Forelimb muscle (tissue), 1 donor: ENCODE measurements at places on chromosomes 11 and 22. TPM values are rescaled to one million over a fixed set of nuclear protein-coding genes. Genes with fewer than 3 reads are reported as not detected.

- no peak for DNase-seq
These were observed 61.0 kb upstream of the TTC12 start for GRCh38 chr11:113253406-113253805.

- DNase-seq = no peak
These were observed 7.4 kb upstream of the SLC22A12 start for GRCh38 chr11:64583296-64584262.

EHF gene
- not detected for polyA plus RNA-seq

CADM1 gene
- polyA plus RNA-seq = 22.8 TPM

BBOX1 gene
- 0.37 TPM for polyA plus RNA-seq

DNA sequence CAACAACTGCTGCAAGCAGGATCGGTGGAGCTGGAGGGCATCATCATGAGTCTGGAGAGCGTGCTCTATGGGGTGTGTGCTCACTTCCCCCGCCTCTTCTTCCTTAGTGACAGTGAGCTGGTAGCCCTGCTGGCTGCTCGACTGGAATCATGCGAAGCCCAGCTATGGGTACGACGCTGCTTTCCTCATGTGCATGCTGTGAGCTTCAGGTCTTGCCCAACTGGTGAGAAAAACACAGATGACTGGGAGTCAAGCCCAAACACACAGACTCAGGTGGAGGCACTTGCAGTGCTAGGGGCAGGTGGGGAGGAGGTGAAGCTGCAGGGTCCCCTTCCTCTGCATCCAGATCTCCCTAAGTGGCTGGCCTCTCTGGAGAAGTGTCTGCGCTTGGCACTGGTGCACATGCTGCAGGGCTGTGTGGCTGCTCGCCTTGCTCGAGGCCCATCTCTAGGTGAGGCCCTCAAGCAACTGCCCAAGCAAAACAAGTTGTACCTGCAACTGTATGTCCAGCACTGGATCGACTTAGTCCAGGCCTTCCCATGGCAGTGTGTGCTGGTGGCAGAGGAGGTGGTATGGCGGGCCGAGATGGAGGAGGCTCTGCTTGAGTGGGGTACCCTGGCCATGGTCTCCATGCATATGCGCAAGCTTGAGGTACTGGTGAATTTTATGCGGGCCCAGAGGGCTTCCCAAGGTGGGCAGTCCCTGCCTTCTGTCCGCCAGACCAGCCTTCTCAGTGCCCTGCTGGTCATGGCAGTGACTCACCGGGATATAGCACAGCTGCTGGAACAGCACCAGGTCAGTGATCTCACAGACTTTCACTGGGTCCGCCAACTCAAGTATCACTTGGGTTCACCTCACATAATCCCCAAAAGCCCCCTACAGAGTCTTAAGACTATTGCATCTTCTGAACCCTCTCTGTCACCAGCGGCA, 48.1 kb downstream of the DNHD1 start:
- no peak for DNase-seq

DNA sequence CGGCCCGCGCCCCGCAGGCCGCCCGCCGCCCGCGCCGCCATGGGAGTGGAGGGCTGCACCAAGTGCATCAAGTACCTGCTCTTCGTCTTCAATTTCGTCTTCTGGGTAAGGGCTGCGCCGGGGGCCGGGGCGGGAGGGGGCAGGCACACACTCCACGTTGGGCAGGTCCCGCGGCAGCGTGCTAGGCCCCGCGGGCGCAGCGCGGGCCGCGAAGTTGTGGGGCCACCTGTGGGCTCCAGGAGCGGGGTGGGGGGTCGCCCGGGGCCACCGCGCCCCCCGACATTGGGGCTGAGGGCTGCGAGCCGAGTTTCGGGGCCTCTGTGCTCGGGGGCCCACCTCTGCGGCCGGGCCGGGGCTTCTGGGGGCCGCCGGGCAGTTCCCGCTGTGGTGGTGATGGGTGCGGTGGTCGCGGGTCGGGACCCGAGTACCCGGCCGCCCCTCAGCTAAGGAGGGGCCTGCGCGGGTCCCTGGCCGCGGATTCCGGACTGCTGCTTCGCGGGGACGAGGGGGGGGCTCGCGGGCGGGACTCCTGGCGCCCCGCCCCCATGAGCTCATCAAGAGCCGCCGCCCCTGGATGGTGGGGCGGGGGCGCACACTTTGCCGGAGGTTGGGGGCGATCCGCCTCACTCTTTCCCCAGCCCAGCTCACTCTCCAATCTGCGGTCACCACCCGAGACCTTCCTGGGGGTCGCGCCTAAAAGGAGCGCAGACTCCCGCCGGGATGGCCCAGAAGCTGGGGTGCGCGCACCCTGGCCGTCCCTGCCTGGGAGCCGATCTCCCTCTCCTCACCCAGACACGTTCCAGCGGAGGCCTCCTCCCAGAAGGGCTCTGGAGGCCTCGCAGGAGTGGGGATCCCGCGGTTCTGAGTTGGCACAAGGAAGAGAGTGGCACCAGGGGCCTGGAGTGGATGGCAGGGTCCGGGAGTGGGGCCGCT, 667 bp downstream of the CD81 start:
- no peak for DNase-seq

PKNOX2 gene
- polyA plus RNA-seq = 27.6 TPM
